Activated CD8-positive, alpha-beta T cell treated with anti-CD3 and anti-CD28 coated beads, Interleukin-2, amount 10 ng/mL, durations not matched to agents 7 days and 5 days (primary cell): ENCODE measurements at places on chromosomes 4 and X. TPM values are rescaled to one million over a fixed set of nuclear protein-coding genes. Genes with fewer than 3 reads are reported as not detected.

- DNase-seq = no peak
Measured at GRCh38 chrX:108397627-108398391, 40.4 kb downstream of the COL4A6 start.

GRCh38 chrX:149522916-149523315 is 17.8 kb upstream of the IDS start:
- no peak for DNase-seq

DNA sequence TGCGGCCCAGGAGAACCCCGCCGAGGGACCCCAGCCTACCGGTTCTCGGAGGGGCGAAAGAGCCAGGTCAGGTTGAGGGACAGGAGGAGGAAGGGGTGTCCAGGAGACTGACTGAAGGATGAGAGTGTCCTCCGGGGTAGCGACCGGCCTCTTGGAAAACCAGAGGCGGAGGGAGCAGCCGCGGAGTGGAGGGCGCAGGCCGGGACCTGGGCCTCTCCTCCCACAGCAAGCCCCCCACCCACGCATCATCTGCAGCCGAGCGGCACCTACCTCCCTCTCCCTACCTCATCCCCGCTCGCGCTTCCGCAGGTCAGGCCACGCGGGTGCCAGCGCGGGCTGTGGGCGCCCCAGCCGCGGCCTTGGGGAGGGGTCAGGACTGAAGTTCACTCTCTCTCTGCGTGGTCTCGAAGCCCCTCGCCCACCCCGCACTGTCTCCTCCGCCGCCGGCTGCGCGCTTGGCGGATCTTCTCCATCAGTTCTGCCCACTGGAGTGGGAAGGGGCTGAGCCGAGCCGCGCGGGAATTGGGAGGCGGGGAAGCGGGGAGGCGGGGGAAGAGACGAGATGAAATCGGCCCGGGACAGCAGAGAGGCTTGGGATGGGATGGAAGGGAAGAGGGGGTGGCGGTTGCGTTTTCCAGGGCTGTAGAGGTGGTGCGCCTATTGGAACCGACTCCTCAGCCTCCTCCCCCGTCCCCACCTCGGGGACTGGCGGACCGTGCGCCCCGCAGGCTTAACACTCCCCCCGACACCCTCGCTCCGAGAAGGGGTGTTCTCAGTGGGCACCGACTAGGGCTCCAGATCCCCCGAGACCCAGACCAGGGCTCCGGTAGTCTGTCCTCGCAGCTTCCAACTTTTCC is 1.8 kb downstream of the NLGN4X start:
- no peak for DNase-seq

SPACA5 gene
- not detected for total RNA-seq

GRCh38 chrX:38820751-38821150 is 19.5 kb downstream of the MID1IP1 start:
- DNase-seq = no peak

NIPAL1 gene
- 1.1 TPM for total RNA-seq

DNA sequence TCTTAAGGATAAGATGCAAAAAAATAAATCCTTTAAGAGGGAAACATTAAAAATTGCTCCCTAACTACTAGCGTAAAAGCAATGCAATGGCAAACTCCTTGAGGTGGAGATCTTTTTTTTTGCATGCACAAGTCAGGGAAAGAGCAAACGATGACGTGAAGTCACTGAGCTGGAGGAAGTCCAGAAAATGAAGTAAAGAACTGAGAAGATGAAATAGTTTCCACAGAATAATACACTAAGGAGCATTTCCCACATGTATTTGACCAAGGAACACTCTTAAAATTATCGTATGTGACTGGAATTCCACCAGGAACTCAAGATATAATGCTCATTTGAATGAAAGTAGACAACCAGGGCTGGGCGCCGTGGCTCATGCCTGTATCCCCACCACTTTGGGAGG is 21.0 kb upstream of the DOCK11 start:
- no peak for DNase-seq

DNA sequence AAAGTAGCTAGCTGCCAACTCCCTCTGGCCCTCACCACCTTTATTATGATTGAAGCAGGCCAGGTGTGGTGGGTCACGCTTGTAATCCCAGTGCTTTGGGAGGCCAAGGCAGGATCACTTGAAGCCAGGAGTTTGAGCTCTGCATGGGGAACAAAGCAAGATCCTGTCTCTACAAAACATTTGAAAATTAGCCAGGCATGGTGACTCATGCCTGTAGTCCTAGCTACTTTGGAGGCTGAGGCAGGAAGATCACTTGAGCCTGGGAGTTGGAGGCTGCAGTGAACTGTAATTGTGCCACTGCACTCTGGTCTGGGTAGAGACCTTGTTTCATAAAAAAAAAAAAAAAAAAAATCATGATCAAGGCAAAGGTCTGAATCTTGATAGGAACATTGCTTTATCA is 467.0 kb upstream of the DIPK2B start:
- DNase-seq = no peak

RHOH gene
- total RNA-seq = 159 TPM

MAGEA11 gene
- total RNA-seq = not detected

GRCh38 chr4:26746802-26747213 is 113.8 kb upstream of the STIM2 start:
- peak; percentile 51 for DNase-seq

FUNDC1 gene
- 9.8 TPM for total RNA-seq

GRCh38 chrX:119721926-119722325 is 29.0 kb upstream of the SEPTIN6 start:
- no peak for DNase-seq

SHROOM4 gene
- not detected for total RNA-seq

GRCh38 chrX:22396408-22396807 is 123.7 kb downstream of the CBLL2 start:
- no peak for DNase-seq

GRCh38 chrX:45850197-45850774 is 649.6 kb upstream of the DIPK2B start:
- peak; percentile 36 for DNase-seq

DNA sequence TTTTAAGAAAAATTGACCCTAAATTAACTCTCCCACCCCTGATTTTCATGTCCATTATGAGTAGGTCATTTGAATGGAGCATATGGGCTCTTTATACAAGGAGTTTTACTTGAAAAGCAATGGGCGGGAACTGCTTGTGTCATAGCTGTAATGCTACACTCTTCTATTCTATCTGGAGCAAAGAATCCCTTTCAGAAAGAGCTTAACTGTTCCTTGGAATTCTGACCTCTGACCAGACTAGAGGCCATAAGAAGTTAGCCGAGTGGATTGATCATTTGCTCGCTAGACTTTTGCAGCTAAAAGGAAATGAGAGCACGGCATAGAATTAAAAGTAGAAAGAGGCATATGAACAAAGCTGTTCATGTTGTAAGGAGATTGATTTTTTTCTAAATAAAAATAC is 79.1 kb downstream of the DOCK11 start:
- no peak for DNase-seq

ARFIP1 gene
- total RNA-seq = 20.5 TPM

- DNase-seq = no peak
Measured at GRCh38 chrX:68288127-68288526, 145.2 kb downstream of the OPHN1 start.

DNA sequence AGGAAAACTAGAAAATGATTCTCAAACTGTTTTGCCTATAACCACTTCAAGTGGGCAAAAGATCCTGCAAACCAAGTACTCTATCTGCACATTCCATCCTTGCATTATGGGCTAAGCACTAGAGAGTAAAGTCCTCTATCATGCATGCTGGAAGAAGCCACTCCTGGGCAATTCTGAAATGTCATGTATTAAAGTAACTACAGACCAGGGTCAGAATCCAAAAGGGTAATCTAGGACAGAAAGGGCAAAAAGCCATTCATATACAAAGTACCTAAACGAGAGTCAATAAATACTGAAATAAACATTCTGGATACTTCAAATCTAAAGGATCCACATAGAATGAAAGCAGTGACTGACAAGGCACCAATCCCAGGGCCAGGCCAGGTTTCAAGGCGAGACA is 1.0 kb downstream of the SNX12 start:
- DNase-seq = no peak

- no peak for DNase-seq
Measured at GRCh38 chrX:31178064-31178768, 106.4 kb upstream of the FTHL17 start.

- DNase-seq = no peak
Measured at GRCh38 chr4:184444953-184445309, 29.4 kb downstream of the IRF2 start.

DNA sequence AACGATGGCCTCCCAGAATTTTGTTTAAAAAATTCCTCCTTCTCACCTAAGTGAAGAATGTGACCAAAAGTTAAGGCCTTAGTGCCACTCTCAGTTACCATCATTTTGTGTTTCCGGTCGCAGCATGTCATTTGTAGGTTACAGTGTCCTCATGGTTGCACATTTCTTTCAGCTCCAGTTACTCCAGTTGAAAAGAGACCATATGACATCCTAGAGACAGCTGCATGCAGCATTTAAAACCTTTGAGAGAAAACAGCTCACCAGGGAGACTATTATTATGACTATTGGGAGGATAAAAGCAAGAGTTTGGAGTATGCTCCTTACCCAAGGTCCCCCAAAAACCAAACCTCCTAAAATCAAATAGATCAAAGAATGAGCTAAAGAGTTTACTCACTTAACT is 45.8 kb downstream of the MGARP start:
- DNase-seq = no peak

GRCh38 chr4:144894573-144894972 is 203.4 kb downstream of the ANAPC10 start:
- no peak for DNase-seq

DNA sequence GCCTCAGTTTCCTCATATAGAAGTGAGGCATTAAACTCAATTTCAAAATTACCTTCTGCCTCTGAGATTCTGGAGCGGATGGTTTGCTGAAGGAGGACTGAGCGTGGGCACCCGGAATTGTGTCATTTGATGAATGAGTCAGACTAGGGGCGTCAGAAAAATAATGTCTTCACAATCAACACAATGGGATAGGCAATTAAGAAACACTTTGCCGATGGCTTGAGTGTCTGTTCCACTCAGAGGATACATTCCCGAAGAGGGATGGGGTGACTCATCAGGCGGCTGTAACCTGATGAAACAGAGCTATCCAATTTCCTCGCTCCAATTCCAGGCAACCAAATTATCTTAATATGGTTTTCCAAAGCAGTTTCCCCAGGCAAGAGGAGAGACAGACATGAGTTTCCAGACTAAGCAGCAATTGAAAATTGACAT is 1.2 kb upstream of the CHRNA9 start:
- DNase-seq = no peak

SERTM2 gene
- total RNA-seq = not detected

DNA sequence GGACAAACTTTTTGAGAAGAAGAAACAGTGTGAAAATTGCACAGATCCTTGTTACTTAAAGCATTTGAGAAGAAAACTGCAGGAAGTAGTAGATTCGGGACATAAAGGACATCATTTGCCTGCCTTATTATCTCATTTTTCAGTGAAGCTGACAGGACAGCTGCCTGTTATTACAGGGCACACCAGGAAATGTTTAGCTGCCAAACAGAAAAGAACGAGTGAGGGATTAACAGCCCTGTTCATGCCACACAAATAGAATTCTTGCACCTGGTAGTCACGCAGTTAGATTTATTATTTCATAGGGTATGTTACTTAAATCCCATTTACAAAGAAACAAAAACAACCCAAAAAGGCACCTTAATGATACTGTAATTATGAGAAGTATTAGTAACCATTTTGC is 100.6 kb downstream of the CHIC2 start:
- DNase-seq = no peak

- DNase-seq = no peak
Measured at GRCh38 chr4:99102634-99103033, 14.0 kb upstream of the ADH5 start.

GRCh38 chr4:146029147-146029546 is 90.5 kb upstream of the ZNF827 start:
- DNase-seq = no peak

TBC1D25 gene
- total RNA-seq = 16.2 TPM

HS3ST1 gene
- not detected for total RNA-seq

DNA sequence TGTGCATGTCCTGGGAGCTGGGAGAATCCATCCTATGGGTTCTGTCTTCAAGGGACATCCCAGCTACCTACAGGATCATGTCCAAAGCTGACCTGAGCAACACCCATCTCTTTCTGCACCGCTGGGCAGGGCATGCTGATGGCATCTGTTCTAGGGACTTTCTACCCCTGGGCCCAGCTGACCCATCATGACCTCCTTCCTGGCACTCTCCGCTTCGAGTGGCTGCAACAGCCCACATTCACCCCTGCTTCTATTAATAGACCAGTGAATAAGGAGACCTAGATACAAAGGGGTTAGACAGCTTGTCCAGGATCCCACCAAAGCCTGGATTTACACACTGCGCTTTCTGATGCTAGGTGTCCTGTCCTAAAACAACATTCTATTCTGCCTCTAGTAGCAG is 44.6 kb upstream of the GPR173 start:
- no peak for DNase-seq

DNA sequence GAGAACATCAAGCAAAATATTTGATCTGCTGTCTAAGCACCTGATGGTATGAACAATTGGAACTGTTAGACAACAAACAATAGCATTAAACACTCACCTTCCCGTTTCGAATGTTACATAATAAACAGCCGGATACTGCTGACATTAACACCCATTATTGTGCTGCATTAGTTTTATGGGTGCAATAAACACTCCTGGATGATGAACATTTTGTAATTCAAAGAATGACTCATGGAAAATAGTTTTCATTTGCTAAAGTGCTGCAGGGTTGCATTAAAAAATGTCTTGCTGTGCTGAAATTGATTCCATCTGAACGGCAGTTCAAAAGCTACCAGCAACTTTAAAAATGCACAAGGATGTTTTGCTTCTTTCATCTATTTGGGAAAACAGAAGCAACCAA is 100.8 kb upstream of the SORBS2 start:
- DNase-seq = no peak
